ENCODE measurements at places on chromosomes 7 and 10.

GRCh38 chr10:33087152-33087551 is 129.1 kb upstream of the ITGB1 start:
- no peak for DNase-seq

GRCh38 chr10:113569576-113569975 is 16.7 kb downstream of the HABP2 start:
- DNase-seq = no peak

DNA sequence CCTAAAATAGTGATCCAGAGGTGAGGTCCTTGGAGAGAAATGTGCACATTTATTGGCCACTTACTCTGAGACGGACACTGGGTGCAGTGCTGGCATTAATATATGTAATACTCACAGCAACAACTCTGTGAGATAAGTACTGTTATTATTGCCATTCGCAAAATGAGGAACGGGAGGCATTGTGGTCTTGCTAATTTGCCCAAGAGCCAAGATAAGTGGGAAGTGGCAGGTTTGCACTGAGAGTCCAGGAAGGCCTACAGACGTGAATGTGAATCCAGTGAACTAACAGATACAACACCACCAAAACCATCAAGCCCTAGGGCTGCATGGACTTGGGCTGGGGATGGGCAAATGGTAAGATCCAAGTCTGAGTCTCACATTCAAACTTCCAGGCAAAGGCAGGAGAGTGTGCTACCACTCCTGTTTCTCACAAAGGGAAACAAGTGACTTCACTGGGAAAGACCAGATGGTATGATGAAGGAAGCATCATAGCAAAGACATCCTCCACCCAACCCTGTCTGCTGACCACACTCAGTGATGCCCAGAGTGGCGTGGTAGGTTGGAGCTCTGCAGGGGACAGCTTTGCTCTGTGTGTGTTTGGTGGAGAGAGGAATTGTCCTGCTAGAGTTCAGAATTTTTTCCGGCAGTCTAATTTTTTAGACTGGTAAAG is 19.2 kb downstream of the TMEM273 start:
- no peak for DNase-seq

GRCh38 chr10:103192451-103193106 is 493 bp downstream of the NT5C2 start:
- DNase-seq = peak; percentile 82

GRCh38 chr10:108901781-108902618 is 1021.3 kb downstream of the XPNPEP1 start:
- DNase-seq = no peak

DNA sequence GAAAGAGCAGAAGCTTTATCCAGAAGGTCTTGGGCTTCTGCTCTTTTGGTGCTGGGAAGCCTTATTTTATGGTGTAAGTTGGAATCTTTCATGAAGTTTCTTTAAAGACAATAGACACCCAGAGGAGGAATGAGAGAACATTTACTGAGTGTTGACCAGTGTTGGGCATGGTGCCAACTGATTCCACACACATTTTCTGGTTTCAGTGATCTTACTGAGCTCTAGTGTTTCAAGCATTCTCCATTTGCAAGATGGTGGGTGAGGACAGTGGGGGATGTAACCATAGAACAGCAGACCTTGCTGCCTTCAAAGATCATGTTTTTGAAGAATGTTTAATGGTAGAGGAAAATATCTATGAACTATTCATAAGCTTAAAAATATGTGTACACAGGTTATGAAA is 114.6 kb downstream of the LRMDA start:
- no peak for DNase-seq

DNA sequence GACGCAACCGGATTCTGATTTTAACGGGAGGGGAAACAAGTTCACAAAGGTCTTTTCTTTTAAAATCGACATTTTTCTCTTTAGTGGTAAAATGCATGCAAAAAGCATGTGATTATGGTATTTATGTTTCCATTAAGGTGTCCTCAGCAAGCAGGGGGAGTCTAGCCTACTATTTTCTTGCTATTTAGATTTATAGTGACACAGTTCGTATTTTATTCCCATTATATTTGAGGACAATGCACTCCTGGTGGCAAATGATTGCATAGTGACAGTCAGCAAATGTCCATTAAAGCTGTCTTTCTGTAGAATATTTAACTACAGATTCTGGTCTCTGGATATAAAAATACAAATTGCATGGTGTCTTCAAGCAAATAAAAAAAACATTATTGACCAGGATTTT is 554.2 kb downstream of the PARD3 start:
- DNase-seq = no peak

- DNase-seq = peak; percentile 45
Measured at GRCh38 chr7:99409192-99409572, 413 bp downstream of the BUD31 start.

DNA sequence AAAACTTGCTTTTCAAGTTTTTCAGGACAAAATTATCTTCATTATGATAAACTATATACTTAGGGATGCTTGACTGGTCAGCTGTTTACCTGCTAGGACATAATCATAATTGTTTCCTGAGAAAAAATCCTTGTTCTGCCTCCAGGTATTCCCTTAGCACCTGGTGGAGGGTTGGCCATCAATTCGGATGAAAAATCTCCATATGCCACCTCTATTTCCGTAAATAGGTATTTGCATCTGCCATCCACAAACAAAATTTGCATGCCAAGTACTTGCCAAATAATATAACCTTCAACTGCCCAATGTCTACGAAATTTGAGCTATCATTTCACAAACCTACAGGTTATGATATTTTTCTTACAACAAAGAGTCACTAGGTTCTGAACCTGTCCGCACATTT is 126.2 kb downstream of the RNF133 start:
- DNase-seq = no peak

GRCh38 chr10:68897336-68897741 is 3.8 kb upstream of the DDX50 start:
- DNase-seq = peak; percentile 74

DNA sequence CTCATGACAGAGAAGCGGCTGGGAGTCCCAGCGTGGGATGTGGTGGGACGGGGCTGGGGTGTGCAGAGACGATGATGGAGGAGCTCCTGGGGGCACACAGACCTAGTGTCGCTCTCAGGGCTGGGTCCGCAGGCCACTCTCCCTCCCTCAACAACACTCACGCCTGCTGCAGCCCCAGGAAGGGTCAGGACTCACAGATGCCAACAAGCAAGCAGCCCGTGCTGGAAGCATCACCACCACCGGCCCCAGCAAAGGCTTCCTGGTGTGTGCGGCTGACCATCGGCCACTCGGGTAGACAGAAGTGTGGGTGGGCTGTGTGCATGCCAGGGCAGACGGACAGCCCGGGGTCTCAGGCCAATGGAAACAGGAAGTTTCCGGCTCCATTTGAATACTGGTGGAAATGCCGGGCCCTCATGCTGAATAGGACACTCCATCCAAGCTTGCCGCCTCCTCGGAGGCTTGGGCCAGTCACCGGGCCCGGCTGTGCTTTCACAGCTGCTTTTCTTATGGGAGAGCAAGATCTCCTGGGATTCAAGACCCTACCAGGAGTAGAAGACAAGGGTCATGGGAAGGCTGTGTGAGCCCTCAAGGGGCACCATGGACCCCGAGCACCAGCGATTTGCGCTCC is 178.1 kb downstream of the ELFN1 start:
- DNase-seq = no peak

GRCh38 chr10:97505152-97505551 is 6.4 kb downstream of the UBTD1 start:
- DNase-seq = no peak

DNA sequence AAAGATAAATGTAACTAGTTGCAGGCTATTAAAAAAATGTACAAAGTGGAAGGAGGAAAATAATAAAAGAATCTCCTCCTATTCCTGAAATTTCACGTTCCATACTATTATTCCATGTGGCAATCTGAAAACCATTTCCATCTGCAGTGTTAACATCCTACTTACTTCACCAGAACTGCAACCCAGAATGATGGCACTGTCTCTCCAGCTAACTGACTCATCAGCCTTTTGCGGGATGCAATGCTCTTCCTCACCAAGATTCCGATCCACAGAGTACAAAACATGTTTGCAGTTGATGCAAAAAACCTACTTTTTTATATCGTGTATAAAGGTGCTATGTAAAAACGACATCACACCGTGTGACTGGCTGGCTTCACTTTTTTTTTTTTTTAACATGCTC is 50.8 kb downstream of the ESYT2 start:
- DNase-seq = no peak

DNA sequence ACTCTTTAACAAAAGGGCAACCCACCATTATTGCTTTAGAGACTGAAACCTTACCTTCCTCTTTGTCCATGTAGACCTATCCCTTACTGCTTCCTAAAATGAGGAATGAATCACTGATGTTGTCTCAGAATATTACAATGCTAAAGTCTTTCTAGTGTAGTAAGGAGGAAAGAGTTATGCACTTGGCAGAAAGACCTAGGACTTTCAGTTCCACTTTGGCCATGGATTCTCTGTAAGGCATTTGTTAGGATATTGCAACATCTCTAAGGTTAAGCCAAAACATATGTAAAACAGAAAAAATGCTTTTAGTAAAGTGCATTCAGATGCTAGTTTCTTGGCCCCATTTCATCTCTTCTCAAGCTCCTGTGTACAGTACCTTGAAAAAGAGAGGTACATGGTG is 230.9 kb downstream of the PARD3 start:
- DNase-seq = no peak

DNA sequence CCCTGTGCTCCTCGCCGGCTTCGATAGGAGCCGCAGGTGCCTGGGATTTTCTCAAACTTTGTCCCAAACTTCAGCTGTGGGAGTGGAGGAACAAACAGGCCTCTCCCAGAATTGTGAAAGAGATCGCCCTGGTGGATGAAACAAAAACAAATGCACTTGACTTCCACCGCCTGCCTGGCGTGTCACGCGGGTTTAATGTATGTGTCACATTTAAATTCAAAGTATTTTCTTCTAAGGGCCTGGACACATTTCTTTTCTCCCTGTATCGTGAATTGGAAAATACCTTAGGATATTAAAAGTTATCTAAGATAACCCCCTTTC is 694 bp upstream of the WASL start:
- DNase-seq = peak; percentile 89

DNA sequence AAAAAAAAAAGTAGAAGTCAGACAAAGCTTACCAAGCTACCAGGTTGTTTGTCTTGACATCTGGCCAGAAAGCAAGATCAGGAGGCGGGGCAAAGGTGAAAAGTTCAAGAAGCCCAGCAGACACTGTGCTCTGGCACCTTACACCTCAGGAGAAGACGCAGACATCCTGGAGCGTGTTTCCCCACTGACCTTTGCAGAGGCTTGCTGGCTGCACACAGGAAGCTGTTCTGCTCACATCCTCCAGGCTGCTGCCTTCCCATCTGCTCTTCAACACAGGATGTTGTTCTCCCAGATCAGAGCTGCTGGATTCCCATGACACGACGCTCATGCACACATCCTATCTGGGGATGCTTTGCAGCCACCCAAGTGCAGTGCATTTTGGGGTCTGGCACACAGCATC is 174.4 kb upstream of the KIAA1217 start:
- DNase-seq = no peak

DNA sequence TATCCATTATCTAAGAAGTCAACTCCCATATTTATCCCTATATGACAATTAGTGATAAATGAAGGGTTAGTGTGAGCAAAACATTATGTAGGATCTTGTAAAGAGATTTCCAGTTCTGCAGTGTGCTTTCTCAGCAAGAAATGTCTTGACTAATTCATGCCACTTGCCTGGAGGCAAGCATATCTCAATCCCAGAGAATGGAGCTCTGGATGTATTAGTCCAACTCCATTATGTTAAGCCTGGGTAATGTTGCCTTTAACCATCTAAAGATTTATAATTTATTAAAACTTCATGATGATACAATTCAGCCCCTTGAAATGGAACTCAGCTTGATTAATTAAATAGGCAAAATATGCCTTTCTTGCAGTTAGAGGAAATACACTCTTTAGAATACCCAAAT is 1079.9 kb upstream of the LRRTM3 start:
- no peak for DNase-seq

DNA sequence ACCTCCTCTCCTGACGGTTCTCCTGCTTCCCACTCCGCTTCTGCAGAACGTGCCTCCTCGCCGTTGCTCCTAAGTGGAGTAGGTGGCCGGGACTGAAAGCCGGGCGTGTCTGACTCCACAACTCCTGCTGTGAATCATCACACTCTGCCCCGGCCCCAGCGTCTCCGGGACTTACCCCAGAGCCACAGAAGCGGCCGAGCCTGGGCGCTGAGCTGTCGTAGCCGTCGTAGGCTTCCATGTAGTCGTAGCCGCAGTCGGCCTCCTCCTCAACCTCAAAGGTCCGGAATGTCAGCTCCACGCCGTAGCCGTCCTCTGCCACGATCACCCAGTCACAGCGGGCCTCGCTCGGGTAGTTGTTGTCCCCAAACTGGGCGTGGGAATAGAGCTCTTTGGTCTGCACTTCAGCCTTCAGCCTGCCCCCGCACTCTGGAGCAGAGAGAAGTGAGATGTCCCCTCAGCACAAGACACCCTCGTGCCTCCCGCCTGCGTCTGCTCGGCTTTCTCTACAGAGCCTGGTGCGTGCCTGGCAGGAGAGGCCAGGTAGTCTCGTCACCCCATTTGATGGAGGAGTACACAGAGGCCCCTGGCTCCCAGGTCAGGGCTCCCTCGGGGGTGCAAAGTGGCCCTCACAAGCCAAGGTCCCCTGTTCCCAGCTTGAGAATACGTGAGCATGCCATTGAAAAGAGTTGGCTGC is 11.2 kb upstream of the OPALIN start:
- peak; percentile 82 for DNase-seq

- peak; percentile 15 for DNase-seq
Measured at GRCh38 chr10:111323389-111323966, 246.6 kb downstream of the ADRA2A start.

DNA sequence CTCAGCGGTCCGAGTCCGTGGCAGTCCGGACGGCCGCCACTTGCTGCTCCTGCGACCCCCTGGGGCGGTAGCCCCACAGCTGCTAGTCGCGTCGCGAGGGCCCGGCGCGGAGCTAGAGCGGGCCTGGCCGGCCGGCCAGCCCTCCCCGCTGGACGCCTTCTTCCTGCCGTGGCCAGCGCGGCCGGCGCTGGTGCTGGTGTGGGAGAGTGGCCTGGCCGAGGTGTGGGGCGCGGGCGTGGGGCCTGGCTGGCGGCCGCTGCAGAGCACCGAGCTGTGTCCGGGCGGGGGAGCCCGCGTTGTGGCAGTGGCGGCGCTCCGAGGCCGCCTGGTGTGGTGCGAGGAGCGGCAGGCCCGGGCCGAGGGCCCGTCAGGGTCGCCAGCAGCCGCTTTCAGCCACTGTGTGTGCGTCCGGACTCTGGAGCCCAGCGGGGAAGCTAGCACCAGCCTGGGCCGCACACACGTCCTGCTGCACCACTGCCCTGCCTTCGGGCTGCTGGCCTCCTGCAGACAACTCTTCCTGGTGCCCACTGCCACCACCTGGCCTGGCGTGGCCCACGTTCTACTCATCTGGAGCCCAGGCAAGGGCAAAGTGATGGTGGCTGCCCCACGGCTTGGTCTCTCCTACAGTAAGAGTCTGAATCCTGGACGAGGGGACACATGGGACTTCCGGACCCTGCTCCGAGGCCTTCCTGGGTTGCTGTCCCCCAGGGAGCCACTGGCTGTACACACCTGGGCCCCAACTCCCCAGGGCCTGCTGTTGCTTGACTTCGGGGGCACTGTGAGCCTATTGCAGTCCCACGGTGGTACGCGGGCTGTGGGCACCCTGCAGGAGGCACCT is 631 bp downstream of the HPS6 start:
- DNase-seq = peak; percentile 31

GRCh38 chr10:130140425-130140824 is 4.2 kb downstream of the GLRX3 start:
- no peak for DNase-seq

Data from ACHN (cell line).